ENCODE measurements at places on chromosomes 11 and 22. TPM values are rescaled to one million over a fixed set of nuclear protein-coding genes. Genes with fewer than 3 reads are reported as not detected.

- no peaks in the 10 kb centered on the region for H3K36me3 ChIP-seq
- DNase-seq, result no peak
- no peaks in the 10 kb centered on the region for H3K4me1 ChIP-seq
- H3K4me3 ChIP-seq, result no peak overlapping the region
- H3K27me3 ChIP-seq, result no peaks in the 10 kb centered on the region
Observed at GRCh38 chr11:43269254-43269918, 42.4 kb upstream of the API5 start.

DNA sequence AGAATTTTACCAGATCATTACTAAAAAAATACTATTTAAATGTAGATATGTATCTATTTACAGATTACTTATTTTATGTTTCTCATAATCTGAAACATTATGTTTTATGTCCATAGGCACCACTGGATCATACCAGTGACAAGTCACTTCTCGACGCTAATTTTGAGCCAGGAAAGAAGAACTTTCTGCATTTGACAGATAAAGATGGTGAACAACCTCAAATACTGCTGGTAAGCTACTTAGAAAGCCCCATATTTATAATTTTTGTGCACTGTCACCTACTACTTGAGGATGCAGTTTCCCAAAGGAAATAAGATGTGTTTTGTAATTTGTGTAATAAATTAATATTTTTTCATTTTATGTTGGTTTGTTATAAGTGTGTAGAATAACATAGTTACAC is 42.6 kb downstream of the USP47 start:
- DNase-seq, result no peak
- H3K4me3 ChIP-seq, result no peak overlapping the region
- H3K27ac ChIP-seq, result no peak overlapping the region
- no peaks in the 10 kb centered on the region for H3K27me3 ChIP-seq
- H3K4me1 ChIP-seq, result peaks cover 5% of the 10 kb centered on the region
- H3K36me3 ChIP-seq, result peaks cover 52% of the 10 kb centered on the region

GRCh38 chr11:34507156-34507555 is 6.4 kb downstream of the ELF5 start:
- no peak overlapping the region for H3K4me3 ChIP-seq
- no peaks in the 10 kb centered on the region for H3K27me3 ChIP-seq

DNA sequence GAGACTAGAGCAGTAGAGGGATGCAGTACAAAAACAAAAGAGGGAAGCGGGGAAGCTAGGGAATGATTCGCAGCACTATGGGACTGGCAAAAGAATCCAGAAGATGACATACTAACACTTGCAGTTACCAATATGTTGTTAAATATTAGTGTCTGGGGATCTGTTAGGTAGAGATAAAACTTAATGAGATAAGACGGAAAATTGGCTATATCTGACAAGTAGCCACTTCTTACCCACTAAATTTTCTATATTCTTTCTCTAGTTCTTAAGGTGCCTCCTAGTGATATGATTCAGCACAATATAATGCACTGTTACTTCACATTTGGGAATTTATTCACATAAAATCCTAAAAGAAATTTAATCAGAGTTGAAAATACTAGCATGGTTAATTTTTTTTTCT is 30.8 kb downstream of the CCDC90B start:
- H3K27me3 ChIP-seq, result no peaks in the 10 kb centered on the region
- no peak for DNase-seq
- H3K36me3 ChIP-seq, result peaks cover 38% of the 10 kb centered on the region
- H3K4me3 ChIP-seq, result no peak overlapping the region

The OR8D4 gene
- not detected for total RNA-seq

DNA sequence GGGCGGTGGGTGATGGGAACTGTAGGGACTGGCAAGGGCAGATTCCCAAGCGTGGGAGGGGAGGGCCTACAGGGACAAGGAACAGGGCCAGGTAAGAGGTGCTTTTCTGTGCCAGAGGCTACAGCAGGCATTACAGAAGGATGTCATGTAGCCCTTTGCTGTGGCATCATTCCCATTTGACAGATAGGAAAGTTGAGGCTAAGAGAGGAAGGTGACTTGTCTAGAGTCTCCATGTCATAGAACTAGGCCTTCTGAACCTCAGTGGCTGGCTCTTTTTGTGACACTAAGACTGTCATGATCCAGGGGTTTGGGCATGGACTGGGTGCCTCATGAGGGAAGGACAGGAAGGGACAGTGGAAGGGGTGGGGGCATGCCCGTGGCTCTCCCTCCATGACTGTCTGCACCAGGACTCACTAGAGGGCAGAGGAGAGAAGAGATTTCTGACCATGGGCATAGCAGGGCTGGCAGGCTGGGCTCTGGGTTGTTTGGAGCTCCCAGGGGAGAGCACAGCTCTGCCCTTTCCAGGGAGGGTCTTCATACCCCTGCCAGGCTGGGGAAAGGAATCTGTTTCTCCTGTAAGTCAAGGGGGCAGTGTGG is 3.2 kb downstream of the MMP11 start:
- no peak overlapping the region for H3K27ac ChIP-seq
- no peak overlapping the region for H3K4me3 ChIP-seq
- H3K36me3 ChIP-seq, result no peaks in the 10 kb centered on the region
- H3K4me1 ChIP-seq, result peaks cover 22% of the 10 kb centered on the region
- no peaks in the 10 kb centered on the region for H3K27me3 ChIP-seq

GRCh38 chr11:27902981-27903624 is 202.8 kb upstream of the BDNF start:
- no peak overlapping the region for H3K27ac ChIP-seq
- DNase-seq, result no peak
- H3K36me3 ChIP-seq, result no peaks in the 10 kb centered on the region
- no peaks in the 10 kb centered on the region for H3K27me3 ChIP-seq
- H3K4me1 ChIP-seq, result no peaks in the 10 kb centered on the region

The CASP5 gene
- not detected for total RNA-seq

- no peaks in the 10 kb centered on the region for H3K36me3 ChIP-seq
- no peaks in the 10 kb centered on the region for H3K4me1 ChIP-seq
Observed at GRCh38 chr11:11983427-11983826, 25.0 kb downstream of the DKK3 start.

The ZPR1 gene
- total RNA-seq, result 117 TPM

The ACTN3 gene
- total RNA-seq, result 0.22 TPM

DNA sequence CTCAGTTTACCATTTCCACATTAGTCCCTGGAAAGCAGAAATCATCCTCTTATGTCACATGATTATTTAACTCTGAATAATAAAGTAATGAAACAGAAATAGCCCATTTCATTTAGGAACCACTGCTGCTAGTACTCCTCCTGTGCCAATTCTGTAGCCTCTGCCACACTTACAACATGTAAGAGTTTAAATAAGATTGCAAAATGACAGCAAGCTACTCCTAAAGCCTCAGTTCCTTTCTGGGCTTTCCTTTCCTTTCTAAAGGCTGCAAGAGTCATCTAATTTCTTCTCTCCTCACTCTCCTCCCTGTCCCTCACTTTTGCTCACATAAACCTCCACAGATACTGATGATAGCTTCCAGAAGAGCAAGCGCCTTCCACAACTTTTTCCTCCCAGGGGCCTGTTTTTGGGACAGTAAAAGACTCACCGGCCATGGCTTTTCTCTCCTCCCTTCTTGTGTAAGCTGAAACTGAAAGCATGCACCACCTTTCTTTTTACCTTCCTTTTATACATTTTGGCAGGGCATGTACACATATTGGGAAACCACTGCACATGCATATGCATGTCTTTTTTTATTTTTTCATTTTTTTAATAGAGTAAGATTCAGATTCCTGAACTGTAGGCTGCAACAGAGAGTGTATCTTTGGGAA is 38.5 kb downstream of the CARD18 start:
- H3K27me3 ChIP-seq, result no peaks in the 10 kb centered on the region
- peaks cover 9% of the 10 kb centered on the region for H3K4me1 ChIP-seq
- peak overlapping the region; percentile 46 for H3K27ac ChIP-seq
- no peak for DNase-seq
- no peaks in the 10 kb centered on the region for H3K36me3 ChIP-seq

DNA sequence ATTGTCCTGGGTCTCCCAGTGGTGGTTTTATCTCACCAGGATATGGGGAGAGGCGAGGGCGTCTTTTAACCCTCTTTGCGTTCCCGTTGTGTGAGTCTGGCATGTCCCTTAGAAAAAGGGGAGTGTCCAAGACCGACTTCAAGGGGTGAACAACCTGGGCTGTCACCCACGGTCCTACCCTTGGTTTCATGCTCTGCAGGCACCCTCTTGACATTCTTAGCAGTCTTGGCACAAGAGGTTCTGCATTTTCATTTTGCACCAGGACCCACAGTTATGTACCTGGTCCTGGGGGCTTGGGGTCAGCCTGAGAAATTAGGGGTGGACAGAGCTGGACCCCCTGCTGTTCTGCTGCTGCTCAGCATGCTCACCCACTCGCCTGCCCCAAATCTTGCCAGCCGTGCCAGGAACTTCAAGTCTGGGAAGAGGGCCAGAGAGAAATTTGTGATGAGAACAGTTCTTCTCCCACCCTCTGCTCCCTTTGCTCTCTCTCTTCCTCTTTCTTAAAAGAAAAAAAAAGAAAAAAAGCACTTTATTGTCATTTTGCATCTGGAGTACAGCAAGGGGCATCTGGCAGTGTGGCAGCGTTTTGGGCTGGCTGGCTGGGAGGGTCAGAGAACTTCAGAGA is 471.2 kb downstream of the MIAT start:
- H3K27ac ChIP-seq, result no peak overlapping the region
- no peak for DNase-seq
- H3K4me1 ChIP-seq, result no peaks in the 10 kb centered on the region
- no peaks in the 10 kb centered on the region for H3K36me3 ChIP-seq
- H3K27me3 ChIP-seq, result peaks cover 4% of the 10 kb centered on the region

DNA sequence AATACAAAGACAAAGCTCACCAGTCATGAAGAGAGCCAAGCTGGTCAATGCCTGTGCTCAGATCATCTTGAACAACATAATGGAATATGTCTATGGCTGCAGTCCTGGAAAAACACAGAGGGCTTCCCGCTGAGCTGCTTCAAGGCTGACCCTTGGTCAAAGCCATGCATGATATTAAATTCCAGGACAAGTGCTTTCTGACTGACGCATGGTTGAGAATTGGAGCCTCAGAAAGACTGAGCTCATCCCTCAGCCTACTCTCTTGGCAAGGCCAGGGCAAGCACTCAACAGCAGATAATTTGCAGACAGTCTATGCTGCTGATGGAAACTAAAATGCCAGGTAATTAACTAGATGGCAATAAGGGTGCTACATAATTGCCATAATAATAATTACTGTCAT is 89.2 kb downstream of the GALNT18 start:
- no peaks in the 10 kb centered on the region for H3K27me3 ChIP-seq
- no peaks in the 10 kb centered on the region for H3K36me3 ChIP-seq
- DNase-seq, result no peak
- no peaks in the 10 kb centered on the region for H3K4me1 ChIP-seq

GRCh38 chr11:76689313-76690260 is 19.0 kb upstream of the LRRC32 start:
- no peak overlapping the region for H3K4me3 ChIP-seq
- DNase-seq, result no peak
- H3K36me3 ChIP-seq, result no peaks in the 10 kb centered on the region
- no peak overlapping the region for H3K27ac ChIP-seq
- no peaks in the 10 kb centered on the region for H3K27me3 ChIP-seq

DNA sequence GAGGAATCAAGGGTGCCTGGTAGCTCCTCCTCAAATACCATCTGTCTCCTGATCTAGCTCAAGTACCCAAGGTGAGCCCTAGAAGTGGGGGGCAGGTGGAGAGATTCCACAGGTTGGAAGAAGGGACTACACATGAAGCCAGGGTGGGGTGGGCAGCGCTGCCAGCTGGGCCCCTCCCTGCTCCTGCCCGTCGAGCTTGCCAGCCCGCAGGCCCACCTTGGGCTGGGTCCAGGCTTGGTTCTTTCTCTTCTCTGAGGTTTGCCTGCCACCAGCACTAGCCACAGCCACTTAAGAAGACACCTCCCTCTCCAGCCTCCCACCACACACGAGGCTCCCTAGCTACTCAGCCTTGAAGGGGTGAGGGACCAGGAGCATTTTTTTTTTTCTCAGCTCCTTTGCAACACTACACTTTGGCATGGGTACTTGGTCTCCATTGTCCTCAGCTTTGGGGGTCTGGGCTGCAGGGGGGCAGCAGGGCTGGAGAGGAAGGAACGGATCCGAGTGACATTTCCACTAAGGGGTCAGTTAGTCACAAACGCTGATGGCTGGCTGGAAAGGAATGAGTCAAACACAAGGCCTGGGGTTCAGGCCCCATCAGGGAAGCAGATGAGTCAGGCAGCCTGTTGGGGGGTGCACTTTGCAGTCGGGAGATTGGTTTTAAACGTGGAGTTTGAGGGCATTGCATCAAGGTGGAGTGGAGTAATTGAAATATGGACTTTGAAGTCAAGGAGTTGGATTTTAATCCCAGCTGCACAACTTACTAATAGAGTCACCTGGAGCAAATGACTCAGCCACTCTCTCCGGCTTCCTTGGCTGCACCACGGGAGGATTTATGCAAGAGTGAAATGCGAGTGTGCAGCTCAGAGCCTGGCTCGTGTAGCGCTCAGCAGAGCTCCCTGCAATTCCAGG is 7.4 kb upstream of the NPTXR start:
- H3K36me3 ChIP-seq, result no peaks in the 10 kb centered on the region
- DNase-seq, result no peak
- H3K27ac ChIP-seq, result no peak overlapping the region

DNA sequence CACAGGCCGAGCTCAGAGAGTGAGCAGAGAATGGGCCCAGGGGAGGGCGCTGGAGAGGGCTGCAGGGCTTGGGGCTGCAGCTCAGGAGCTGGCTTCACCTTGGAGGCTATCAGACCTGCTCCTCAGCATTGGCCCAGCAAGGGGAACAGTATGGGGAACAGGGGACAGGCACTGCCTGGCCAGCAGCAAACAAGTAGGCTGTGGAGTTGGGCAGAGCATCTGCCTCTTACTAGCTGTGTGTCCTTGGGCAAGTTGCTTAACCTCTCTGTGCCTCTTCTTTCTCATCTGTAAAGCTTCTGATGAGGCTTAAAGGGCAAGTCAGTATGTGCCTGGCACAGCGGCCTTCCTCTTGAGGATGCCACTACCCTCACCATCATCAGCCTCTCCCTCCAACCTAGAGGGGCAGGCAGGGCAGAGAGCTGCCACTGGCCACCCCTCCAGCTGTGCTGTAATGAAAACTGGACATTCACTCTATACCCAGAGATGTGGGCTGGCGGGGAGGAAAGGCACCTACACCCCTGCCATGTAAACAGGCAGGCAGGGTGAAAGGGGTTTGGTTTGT is 7.5 kb upstream of the CDKN1C start:
- peaks cover 47% of the 10 kb centered on the region for H3K4me1 ChIP-seq
- H3K36me3 ChIP-seq, result no peaks in the 10 kb centered on the region
- DNase-seq, result peak; percentile 19
- H3K27ac ChIP-seq, result peak overlapping the region; percentile 68
- peak overlapping the region; percentile 49 for H3K4me3 ChIP-seq
- H3K27me3 ChIP-seq, result no peaks in the 10 kb centered on the region

GRCh38 chr11:112225753-112226061 is 521 bp upstream of the PTS start:
- H3K36me3 ChIP-seq, result peaks cover 18% of the 10 kb centered on the region
- H3K4me1 ChIP-seq, result peaks cover 17% of the 10 kb centered on the region
- H3K4me3 ChIP-seq, result peak overlapping the region; percentile 69
- H3K27me3 ChIP-seq, result no peaks in the 10 kb centered on the region

DNA sequence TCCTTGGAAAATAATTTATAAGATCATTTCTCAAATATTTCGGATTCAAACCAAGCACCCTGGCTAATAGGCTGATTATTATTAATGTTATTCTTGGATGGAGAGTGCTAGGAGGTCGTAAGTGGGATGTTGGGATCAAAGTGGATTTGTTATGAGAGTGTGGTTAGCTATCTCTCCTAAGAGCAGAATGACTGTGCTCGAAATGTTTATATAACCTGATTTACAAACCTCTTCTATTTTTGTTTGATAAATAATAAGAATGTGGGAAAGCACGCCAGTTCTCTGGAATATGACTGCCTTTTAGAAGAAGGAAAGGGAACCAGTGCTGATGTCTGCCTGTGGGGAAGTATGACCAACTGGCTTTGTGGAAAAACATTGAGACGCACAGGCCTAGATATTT is 527.5 kb downstream of the NTM start:
- no peak overlapping the region for H3K27ac ChIP-seq
- H3K4me3 ChIP-seq, result no peak overlapping the region
- H3K27me3 ChIP-seq, result no peaks in the 10 kb centered on the region
- no peaks in the 10 kb centered on the region for H3K36me3 ChIP-seq

The RTN4R gene
- 0.36 TPM for total RNA-seq
